ENCODE measurements at places on chromosomes 7 and 10. TPM values are rescaled to one million over a fixed set of nuclear protein-coding genes. Genes with fewer than 3 reads are reported as not detected.

The AKR1C8 gene
- not detected for total RNA-seq

GRCh38 chr7:114943953-114944744, 22.3 kb downstream of the MDFIC start:
- H3K36me3 ChIP-seq = no peaks in the 10 kb centered on the region
- H3K4me3 ChIP-seq = peak overlapping the region; percentile 52
- no peak for DNase-seq
- no peaks in the 10 kb centered on the region for H3K27me3 ChIP-seq
- H3K27ac ChIP-seq = peak overlapping the region; percentile 77

- H3K27me3 ChIP-seq = no peaks in the 10 kb centered on the region
- peaks cover 67% of the 10 kb centered on the region for H3K36me3 ChIP-seq
- H3K27ac ChIP-seq = no peak overlapping the region
- no peak overlapping the region for H3K4me3 ChIP-seq
- no peak for DNase-seq
Measured at GRCh38 chr10:37957841-37958240, 18.6 kb downstream of the ZNF25 start.

GRCh38 chr7:88217675-88218428, 2.0 kb downstream of the SRI start:
- no peak overlapping the region for H3K27ac ChIP-seq
- H3K4me3 ChIP-seq = no peak overlapping the region
- no peak for DNase-seq
- H3K27me3 ChIP-seq = no peaks in the 10 kb centered on the region

GRCh38 chr10:133088179-133088955, 643 bp downstream of the ADGRA1 start:
- peak overlapping the region; percentile 25 for H3K4me3 ChIP-seq
- no peaks in the 10 kb centered on the region for H3K36me3 ChIP-seq
- H3K27ac ChIP-seq = no peak overlapping the region
- peaks cover 3% of the 10 kb centered on the region for H3K4me1 ChIP-seq
